Stimulated activated CD8-positive, alpha-beta memory T cell treated with anti-CD3 and anti-CD28 coated beads, Interleukin-2, amount 100 ng/mL, for 1 hour (primary cell): ENCODE measurements at places on chromosomes 2 and 18.

DNA sequence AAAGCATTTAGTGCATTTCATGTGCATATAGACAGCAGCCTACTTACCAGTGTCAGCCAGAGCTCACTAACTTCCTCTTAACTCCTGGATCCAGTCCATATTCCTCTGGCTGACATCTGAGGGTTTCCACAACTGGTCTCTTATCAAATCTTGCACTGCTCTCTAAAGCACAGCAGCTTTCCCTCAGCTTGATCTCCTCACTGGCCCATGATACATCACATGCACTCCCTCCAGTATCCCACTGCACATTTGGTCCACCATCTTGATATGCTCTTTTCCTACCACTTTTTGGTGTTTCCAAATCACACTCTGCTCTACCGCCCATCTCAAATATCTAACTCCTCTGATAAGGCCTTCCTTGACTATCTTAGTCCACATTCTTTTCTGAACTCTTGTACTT lies 105.0 kb upstream of the ZFP36L2 start:
- DNase-seq = no peak

DNA sequence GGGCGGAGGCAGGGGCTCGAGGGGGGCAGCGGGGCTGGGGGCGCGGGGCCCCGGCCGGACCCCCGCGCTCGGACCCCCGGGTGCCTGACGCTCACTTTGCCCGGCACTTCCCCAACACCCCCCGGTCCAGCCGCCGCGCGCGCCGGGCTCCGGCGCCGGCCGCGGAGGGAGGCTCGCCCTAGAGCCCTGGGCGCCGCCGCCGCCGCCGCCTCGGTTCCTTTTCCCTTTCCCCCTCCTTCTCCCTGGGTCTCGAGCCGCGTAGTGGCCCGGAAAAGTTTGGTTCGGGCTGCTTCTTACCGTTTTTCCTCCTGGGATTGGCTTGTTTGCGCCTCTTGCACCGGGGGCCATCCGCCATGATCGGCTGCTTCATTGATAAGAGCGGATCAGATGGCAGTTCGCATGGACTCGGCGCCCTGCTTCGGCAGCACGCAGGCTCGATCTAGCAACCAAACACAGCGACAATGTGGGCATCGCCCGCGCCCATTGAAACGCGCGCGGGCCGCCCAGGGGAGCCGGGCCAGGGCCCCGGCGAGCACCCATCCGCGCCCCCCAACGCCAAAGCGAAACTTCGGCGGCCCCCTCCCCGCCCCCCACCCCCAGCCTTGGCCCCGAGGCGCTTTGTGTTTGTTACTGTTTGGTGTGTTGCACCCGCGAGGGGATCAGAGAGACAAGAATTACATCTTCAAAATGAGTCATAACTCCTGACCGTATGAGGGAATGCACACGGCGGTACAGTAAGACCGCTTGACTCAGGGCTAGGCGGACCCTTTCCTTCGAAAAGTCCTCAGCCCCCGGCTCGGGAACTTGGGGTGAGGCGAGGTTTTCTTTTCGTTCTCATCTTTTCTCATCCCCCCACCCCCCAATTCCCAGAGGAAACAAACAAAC lies 2.7 kb downstream of the ZEB2 start:
- DNase-seq = no peak

- no peak for DNase-seq
These were observed 305.4 kb upstream of the HS6ST1 start for GRCh38 chr2:128623776-128624761.

DNA sequence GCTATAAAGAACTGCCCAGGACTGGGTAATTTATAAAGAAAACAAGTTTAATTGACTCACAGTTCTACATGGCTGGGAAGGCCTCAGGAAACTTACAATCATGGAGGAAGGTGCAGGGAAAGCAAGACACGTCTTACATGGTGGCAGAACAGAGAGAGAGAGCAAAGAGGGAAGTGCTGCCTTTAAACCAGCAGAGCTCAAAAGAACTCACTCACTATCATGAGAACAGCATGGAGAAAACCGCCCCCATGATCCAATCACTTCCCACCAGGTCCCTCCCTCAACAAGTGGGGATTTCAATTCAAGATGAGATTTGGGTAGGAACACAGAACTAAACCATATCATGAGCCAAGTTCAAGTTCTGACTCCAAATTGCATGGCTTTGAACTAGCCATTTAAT lies 62.8 kb upstream of the PPP1CB start:
- no peak for DNase-seq

DNA sequence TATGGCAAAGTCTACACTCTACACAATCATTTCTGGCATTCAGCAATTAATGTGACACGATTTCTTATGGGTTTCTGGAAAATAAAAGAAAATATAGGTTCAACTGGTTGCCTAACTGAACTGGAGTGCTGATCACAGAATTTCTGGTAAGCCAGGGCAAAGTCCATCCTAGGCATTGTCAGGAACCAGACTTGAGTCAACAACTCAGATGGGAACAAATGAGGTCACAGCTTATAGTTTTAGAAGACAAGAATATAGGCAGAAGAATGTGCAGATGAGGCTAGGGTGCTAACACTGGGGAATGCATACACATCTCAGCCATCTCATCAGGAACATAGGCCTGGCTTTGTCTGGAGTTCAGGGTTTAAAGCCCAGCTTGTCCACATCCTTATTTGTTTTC lies 317.2 kb upstream of the ID2 start:
- DNase-seq = no peak

DNA sequence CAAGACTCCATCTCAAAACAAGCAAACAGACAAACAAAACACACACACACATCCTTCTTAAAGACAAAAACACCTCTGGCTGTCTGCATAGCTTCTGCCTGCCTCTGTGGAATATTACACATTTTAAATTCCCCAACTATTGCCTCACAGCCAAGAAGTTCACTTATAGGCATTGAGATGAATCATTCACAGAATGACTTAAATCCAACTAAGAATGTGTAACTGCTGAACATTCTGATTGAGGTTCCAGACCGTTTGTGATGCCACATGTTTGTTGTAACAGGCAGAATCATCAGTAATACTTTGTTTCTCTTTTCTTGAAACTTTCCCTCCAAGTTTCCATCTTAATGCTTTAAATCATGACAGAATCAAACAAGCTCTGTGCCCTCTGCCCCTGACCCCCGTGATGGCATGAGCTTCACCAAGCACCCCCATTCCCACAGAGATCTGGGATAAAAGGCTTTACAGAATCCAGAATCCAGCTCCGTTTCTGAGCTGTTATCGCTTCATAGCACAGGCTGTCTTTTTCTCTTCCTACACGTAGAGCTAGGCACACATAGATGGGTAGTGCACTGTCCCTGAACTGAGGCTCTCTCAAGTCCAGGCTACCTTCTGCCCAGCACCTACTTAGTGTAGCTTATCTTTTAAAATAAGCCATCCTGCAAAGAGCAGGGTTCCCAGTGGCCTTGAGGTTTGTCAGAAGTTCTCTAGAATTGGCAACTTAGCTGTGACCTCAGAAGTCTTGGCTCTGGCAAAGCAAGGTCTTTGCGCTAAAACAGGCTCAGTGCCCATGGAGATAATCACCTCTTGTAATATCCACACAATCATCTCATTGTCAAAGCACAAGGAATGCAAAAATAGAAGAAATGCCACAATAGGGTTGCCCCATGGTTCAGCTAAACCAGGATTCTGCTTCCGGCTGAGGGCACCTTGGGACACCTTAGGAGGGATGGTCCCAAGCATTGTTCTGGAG lies 32.9 kb downstream of the EPAS1 start:
- no peak for DNase-seq

GRCh38 chr2:62604336-62604735 lies 98.3 kb upstream of the TMEM17 start:
- DNase-seq = no peak

- no peak for DNase-seq
These were observed 24.9 kb downstream of the CIDEA start for GRCh38 chr18:12278741-12279682.

GRCh38 chr2:84986018-84986417 lies 15.1 kb downstream of the KCMF1 start:
- DNase-seq = no peak

- DNase-seq = no peak
These were observed 74.9 kb upstream of the TFCP2L1 start for GRCh38 chr2:121359716-121360565.

DNA sequence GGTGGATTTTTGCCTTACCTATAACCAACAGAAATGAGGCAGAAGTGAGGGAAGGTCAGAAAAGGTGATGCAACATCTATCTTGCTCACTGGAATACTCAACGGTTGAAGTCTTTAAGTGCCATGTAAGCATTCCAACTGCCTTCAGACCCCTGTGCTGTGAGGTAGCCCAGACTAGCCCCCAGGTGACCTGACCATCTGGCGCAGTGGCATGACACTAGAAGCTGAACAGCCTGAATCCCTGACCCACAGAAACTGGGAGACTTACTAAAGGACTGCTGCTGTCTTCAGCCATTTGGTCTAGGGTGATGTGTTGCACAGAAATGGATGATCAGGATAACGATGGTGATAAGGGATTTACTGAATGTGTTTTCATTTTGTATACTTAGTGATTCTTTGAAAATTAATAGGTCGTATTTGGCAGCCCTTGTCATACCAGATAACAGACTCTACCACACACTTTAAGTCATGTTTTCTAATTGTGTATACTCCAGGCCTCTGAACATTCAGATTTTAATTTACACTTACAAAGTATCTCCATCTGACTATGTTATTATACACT lies 161.5 kb downstream of the STK39 start:
- no peak for DNase-seq

GRCh38 chr2:220682616-220683015 lies 889.5 kb downstream of the EPHA4 start:
- DNase-seq = no peak
